ENCODE measurements at places on chromosomes 4 and X.

- DNase-seq, result no peak
Measured at GRCh38 chr4:79977131-79977840, 95.7 kb downstream of the ANTXR2 start.

DNA sequence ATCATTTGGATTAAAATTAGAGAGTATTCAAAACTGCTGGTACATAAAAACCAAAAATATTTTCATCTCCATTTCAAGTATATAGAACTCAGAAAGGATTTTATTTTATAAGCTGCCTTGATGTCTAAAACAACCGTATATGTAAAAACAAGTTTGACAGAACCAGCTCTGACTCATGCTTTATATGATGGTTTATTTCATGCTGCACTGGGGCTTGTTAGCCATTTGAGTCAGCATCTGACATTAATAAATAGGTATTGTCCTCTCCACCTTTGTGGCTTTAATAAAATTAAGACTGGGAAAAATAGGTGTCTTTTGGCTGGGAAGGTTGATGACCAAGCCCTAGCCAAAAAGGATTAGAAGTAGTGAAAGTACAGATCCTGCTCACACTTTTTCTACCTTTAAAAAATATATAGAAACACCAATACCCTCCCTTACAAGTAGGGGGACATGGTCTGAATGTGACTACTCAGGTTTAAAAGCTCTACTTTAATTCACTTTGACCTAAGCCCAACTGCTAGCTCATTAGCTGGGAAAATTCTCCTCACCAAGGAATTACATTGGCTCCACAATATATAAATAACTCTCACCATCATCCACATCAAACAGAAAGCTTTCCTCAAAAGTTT, 228.1 kb downstream of the ADAMTS3 start:
- no peak for DNase-seq

DNA sequence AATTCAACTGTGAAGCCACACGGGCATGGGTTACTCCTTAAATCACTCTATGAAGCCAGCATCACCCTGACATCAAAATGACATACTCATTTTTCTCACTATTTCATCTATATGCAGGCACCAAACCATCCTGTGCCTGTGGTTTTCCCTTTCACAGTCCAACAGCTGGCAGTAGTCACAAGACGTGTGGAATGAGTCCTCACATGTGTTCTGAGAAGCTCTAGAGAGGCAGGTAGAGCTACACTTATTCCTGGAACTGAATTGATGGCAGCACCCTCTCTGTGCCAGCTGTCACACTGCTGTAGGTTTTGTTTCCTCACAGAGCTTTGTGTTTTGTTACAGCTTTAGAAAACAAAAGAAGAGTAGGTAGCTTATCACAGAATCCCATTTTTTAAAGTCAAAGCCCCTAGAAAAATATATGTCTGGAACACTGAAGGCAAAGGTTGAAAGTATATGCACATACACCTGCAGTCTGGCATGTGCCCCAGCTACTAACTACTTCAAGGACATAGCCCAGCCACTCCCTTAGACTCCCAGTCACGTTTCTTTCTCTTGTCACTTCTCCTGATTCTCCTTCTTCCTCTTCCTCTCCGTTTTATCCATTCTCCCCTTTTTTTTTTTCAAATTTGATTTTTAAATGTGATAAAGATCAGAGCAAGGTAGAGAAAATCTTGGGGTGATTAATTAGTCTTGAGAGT, 107.1 kb downstream of the ANXA10 start:
- no peak for DNase-seq

DNA sequence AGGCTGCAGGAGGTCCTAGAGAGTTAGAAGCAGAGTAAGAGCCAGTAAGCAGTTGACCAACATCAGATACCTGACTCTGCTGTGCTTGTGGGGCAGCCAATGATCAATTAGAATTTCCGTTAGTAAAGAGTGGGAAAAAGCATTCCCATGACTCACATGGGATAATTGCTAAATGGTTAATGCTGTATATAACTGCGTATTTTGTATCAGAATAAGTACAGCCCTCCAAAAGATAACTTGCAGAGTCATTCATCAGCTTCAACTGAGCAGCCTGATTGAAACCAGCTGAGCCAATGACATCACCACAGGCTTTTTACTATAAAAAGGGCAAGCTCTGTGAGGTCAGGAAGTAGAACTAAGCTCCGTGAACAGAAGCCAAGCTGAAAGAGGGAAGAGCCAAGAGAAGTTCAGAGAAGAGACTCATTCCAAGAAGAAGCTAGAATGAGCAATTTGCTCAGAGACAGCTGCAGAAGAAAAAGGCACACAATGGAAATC, 67.9 kb downstream of the PPP3CA start:
- DNase-seq, result peak; percentile 32

DNA sequence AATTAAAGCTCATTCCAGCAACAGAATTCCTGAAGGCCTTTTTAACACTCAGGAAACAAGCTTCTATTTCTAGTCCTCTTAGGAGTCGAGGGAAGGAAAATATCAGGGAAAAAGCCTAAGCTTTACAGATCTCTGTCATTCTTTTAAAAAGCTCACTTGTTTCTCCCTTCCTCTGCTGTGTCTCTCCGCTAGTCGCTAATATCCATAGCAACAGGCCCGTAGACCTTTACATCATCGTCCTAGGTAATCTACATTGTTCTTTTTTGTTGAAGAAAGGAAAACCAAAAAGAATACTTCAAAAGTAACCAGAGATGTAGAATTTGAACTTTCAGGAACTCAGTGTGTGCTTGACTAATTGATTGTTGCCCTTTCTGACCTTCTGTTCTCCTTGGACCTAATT, 45.9 kb upstream of the MTMR1 start:
- no peak for DNase-seq

- DNase-seq, result no peak
Measured at GRCh38 chrX:69034451-69034850, 130.8 kb downstream of the PJA1 start.

GRCh38 chr4:185654311-185654710, 119.0 kb upstream of the PDLIM3 start:
- DNase-seq, result no peak

DNA sequence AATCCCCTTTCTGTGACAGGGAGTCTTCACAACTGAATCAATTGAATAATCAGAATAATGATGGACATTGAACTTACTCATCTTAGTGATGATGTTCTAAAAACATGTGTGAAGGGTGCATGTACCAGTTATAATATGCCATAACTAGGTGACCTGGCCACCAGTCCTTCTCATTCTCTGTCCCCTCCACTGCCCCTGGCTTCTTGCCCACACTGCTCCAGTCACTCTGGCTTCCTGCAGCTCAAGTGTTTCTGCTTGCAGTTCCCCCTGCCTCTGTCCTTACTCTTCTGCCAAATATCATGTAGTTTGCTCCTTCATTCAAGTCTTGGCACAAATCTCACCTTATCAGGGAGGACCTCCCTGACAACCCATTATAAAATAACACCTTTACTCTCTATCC, 168.1 kb upstream of the SLC7A11 start:
- DNase-seq, result no peak

- no peak for DNase-seq
Measured at GRCh38 chr4:155681886-155682285, 15.2 kb downstream of the GUCY1A1 start.

DNA sequence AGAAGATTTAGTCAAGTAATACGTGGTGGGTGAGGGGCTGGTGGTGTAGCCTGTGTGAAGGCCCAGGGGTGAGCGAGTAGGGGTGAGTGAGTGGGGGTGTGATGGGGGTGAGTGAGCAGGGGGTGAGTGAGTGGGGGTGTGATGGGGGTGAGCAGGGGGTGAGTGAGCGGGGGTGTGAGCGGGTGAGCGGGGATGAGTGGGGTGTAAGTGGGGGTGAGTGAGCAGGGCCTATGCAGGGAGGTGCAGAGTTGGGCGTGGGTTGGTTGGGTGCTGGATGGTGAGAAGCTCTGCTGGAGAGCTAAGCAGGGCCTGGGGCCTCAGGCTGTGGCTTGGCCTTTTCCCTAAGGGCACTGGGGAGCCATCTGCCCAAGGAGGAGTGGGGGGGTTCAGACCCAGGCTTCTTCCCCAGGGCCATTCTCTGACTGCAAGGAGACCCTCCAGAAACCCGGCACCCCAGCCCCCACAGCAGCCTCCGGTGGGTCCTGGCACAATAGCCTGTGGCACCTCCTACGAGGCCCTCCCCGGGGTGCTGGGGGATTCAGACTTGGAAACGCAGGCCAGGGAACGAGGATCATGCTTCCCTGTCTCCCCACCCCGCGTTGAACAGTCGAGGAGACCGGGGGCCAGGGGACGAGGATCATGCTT, 30.4 kb downstream of the SH3TC1 start:
- no peak for DNase-seq

GRCh38 chrX:14673236-14673635, 143.9 kb downstream of the GLRA2 start:
- DNase-seq, result no peak

DNA sequence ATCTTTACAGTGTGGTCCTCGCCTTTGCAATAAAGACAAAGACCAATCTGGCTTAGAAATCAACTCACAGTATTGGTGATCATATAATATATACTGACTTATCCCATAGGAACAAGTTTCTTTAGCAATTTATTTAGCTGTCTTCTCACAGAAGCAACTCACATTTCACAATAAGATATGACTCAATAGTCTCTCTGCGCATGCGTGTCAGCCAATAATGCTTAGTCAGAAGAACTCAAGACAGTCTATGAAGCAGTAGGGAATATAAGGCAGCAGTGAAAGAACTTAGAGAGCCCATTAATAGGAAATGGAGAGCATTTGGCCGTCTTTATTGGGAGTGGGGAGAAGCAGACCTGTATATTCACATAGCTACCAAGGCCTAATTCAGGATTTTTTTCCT, 216.7 kb downstream of the IL13RA2 start:
- no peak for DNase-seq

GRCh38 chrX:78944351-78944750, 840 bp upstream of the P2RY10 start:
- no peak for DNase-seq

DNA sequence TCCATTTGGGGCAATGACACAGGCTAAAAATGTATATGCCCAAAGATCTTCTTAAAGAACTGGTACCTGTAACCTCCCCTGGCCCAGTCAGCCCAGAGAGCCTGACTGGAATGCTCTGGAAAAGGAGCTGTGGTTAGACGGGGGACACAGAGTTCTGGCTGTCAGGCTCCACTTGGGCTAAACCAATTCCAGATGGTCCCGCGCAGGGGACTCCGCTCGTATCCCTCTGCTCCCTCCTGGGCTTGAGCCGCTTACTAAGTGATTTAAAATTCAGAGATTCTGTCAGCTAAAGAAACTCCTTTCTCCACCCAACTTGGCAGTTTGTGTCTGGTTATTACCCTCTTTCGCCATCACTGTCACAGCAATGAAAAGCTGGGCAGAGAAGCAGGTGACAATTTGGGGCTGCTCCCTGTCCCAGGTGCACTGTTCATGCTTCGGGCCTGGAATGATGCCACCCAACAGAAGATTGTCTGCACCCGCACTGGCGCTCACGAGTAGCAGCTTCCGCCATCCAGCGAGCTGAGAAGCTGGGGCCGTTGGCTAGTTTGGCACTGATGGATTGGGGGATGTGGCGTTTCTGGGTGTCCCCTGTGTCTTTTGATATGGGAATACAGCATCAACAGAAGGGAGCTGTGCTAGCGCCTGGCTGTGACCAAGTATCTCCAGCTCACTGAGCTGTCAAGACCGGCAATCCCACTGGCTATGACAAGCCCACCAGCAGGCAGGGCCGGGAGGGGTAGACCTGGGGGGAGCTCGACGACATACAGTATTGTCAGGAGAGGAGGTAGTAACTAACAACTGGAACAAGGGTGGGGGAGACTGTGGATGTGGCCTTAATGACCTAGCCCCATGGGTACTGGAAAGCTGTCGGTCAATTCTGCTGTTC, 6.7 kb upstream of the IRAK1 start:
- DNase-seq, result no peak
